Stimulated activated CD4-positive, alpha-beta T cell treated with anti-CD3 and anti-CD28 coated beads, Interleukin-15, amount 100 ng/mL, for 24 hours (primary cell): ENCODE measurements at places on chromosomes 7 and 10.
A peak's percentile ranks its signal among the peaks of the same experiment; 100 is the strongest.

DNA sequence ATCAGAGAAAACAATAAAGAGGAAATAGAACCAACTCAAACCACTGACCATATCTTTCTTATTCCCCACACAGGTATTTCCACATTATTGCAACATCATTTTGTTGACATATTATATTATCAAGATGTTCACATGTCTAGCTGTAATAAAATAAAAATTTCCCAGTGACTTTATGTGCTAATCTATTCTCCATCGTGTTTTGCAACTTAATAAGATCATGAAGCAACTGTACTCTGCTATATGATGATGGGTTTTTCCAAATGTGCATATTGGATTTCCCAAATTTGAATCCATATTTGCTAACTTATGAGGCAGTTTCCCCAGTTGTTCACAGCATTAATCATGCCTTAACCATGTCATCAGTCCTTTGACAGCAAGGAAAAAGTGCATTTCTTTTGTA is 127.8 kb downstream of the ITGB8 start:
- no peak for DNase-seq

DNA sequence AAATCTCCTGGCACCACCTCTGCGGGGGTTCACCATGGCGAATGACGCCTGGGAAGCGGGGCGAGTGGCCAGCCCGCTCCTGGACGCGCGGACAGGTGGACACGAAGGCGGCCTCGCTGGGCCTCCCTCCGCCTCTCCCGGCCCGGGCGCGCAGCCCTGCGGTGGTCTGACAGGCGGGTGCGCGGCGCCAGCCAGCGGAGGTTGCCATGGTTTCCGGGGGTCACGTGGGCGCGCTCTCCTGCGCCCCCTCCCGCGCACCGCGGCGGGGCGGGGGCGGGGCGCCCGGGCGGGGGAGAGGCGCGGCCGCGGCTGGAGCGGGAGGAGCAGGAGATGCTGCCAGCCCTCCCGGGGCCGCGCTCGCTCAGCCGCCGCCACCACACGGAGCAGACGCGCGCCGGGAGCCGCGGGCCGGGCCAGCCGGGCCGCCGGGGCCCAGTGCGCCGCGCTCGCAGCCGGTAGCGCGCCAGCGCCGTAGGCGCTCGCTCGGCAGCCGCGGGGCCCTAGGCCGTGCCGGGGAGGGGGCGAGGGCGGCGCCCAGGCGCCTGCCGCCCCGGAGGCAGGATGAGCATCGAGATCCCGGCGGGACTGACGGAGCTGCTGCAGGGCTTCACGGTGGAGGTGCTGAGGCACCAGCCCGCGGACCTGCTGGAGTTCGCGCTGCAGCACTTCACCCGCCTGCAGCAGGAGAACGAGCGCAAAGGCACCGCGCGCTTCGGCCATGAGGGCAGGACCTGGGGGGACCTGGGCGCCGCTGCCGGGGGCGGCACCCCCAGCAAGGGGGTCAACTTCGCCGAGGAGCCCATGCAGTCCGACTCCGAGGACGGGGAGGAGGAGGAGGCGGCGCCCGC is at the start of gene PRKAR2B:
Gene PRKAR2B (plus strand): TSS at position 359 of the 848 bp plus-strand sequence. CDS start 203 bp downstream, at position 562.
- peak; percentile 77 for DNase-seq

DNA sequence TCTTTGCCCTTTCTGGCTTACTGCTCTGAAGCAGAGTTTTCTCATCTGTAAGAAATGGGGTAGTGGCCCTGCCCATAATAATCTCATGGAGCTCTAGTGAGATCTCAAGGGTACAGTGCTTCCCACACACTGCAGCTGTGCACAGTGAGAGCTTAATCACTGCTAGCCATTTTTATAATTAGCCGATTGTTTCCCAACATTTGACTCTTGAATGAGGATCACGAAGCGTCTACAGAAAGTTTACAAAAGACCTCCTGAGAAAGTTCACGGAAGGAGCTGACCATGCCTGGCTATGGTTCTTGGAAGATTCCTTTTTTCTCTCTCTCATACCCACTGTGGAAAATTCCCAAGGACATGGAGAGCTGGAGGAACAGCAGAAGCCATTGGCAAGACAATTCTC is 70.4 kb downstream of the FAM171A1 start:
- no peak for DNase-seq

- no peak for DNase-seq
Measured at GRCh38 chr7:93159490-93159889, 11.3 kb upstream of the SAMD9L start.

GRCh38 chr7:48182718-48183369 is 11.6 kb downstream of the ABCA13 start:
- DNase-seq: no peak

GRCh38 chr10:43109671-43110249 is 28.5 kb upstream of the CSGALNACT2 start:
- no peak for DNase-seq

- peak; percentile 31 for DNase-seq
Measured at GRCh38 chr7:70681469-70682350, 450.2 kb upstream of the GALNT17 start.

DNA sequence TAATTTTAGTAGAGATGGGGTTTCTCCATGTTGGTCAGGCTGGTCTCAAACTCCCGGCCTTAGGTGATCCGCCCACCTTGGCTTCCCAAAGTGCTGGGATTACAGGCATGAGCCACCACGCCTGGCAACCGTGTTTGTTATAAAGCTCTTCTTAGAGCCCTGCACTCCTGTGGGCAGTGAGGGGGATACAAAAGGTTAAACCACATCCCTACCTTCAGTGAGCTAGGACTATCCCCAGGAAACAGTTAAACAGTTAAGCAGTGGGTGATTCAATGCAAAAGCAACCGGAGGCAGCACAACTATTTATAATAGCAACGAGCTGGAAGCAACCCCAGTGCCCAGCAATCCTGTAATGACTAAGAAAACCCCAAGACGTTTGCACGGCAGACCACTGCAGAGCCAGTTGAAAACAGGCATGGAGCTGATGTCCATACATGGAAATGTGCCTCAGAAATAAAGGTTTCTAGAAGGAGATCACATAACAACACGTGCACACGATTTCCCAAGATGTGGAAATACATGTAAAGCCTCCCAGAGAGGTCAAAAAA is 107.2 kb upstream of the LYZL2 start:
- DNase-seq: no peak

DNA sequence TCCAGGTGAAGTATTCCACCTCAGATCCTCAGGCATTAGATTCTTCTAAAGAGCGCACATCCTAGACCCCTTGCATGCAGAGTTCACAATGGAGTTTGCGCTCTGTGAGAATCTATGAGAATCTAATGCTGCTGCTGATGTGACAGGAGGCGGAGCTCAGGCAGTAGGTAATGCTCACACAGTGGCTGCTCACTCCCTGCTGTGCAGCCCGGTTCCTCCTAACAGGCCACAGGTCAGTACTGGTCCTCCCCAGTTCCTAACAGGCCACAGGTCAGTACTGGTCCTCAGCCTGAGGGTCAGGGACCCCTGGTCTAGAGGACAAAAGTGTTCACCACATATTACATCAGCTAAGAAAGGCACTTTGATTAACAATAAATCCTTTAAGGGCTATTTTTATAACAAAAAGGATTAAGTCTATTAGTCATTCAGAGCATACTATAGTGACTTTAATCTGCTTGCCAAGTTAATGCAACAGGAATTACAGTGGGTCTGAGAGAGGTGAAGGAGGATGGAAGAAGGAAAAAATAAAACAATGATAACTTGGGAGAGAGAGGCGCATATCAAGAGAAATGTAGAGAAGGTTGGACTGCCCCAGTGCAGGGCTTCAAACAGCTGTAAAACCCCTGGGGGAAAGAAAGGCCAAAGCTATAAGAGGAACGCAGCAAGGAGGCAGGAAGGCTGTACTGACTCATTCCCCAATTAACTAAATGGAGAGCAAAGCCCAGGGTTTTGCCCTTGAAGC is 49.2 kb downstream of the CUL2 start:
- no peak for DNase-seq

GRCh38 chr10:73586583-73586984 is 4.6 kb downstream of the USP54 start:
- no peak for DNase-seq

GRCh38 chr10:44723082-44723481 is 188.1 kb upstream of the TMEM72 start:
- DNase-seq: no peak

GRCh38 chr7:135385209-135385608 is 124.7 kb downstream of the CNOT4 start:
- no peak for DNase-seq

GRCh38 chr10:124006526-124006925 is 86.9 kb downstream of the CHST15 start:
- no peak for DNase-seq

- DNase-seq: no peak
Measured at GRCh38 chr10:114379631-114380041, 24.7 kb downstream of the AFAP1L2 start.

- no peak for DNase-seq
Measured at GRCh38 chr10:67033878-67034277, 108.0 kb downstream of the LRRTM3 start.

- no peak for DNase-seq
Measured at GRCh38 chr10:112827951-112828350, 122.1 kb upstream of the TCF7L2 start.

GRCh38 chr7:105173586-105173985 is 159.6 kb downstream of the KMT2E start:
- DNase-seq: no peak

DNA sequence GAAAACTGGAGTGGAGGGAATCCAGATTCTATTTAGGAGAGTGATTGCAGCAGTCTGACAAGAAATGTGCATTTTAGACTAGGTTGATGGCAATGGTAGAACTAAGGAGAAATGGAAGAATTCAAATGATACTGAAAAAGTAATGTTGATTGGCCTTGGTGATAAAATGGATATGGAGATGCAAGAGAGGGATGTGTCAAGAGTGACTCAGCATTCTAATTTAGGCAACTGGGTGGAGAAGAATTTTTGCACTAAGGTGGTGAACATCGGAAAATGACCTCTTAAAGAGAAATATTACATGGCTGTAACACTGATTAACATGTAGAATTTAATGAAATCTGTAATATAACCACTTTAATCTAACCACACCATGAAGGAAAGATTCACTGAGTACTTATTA is 806.5 kb downstream of the PHTF2 start:
- no peak for DNase-seq

DNA sequence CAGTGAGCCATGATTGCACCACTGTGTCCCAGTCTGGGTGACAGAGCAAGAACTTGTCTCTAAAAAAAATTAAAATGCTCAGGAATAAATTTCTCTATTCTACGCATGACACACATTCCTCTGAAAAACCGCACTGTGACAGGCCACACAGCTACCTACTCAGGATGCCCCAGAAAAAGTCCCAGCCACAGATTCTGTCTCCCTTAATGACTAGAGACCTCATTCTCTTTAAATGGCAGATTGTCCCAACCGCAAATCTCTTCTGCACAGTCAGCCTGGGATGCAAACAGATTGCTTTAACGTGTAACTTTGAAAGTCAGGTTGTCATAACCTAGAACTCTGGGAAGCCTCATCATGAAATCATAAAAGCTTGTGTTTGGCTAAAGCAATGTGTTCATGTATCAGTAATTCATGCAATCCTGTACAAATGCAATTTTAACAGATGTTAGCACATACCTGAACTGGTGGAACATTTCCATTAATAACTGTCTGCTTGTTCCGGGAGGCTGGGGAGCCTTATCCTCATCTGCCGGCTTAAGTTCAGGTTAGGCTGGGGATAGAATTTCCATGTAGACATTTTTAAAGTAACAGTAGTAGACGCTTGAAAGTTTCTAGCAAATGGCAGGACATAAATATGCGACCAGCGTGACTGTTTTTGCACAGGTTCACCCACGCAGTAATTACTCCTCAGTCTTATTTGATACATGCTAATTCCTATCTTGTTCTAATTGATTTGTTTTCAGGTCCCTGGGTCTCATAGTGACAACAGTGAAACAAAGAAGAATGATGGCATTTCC is 26.2 kb upstream of the MSRB2 start:
- no peak for DNase-seq

DNA sequence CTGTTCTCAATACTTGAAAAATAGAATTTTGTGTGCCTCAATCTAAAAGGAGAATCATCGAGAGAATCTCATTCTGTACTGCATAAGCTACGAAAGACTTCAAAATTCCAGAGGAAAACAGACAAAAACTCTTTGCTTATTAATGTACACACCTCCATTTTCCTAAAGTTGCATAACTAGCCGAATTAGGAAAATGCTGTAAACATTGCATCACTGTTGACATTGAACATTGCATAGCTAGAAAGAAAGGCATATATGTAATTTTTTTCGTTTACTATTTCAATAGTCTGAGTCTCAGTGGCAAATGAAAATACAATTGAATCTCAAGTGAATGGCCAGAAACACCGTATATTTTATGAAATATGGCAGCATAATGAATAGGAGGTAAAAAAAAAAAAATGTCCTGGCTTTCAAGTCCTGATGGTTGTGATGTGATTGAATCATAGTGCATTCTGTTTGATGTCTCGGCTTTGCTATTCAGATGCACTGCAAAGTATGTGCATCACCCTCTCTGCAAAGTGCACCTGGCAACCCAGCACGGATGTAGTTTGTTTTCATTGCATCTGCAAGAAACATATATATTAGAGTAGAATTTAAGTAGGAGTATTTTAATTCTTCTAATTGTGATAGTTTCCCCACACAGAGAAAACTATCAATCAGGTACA is 196.7 kb downstream of the VTI1A start:
- DNase-seq: no peak

DNA sequence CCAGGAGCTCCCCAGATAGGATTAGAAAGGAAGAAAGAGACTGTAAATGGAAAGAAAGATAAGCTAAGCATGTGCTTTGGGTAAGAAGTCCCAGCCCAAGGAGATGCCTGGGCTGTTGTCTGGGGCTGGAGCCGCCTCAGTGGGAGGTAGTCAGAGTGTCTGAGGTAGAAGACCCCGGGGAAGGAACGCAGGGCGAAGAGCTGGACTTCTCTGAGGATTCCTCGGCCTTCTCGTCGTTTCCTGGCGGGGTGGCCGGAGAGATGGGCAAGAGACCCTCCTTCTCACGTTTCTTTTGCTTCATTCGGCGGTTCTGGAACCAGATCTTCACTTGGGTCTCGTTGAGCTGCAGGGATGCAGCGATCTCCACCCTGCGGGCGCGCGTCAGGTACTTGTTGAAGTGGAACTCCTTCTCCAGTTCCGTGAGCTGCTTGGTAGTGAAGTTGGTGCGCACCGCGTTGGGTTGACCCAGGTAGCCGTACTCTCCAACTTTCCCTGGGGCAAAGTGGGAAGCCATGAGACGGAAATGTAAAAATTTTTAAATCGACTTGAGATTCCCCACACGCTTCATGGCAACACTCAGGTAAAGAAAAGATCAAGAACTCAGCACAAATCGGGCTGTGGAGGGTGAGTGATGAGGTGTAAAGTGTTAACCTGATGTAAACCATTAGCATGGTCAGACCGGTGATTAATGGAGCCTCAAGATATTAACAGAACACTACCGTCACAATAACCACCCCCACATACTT is 1.3 kb downstream of the HOXA1 start:
- no peak for DNase-seq

GRCh38 chr7:134209322-134210015 is 82.3 kb downstream of the LRGUK start:
- no peak for DNase-seq

DNA sequence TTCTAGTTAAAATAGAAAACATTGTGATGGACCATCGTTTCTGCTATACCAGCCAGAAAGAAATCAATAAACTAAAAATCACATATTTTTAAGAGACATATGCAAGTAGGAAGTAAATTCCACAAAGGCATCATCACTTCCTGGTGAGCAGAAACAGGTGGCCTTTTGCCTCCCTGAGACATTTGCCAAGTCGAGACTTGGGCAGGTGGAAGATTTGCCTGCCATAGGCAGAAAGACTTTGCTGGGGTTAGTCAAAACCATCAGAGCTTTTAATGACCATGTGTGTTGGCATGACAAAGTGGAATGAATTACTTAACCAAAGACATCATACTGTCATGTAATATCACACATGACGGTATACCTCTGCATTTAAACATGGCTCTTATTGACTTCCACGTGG is 66.0 kb upstream of the FGL2 start:
- no peak for DNase-seq
